ENCODE measurements at places on chromosomes 1 and 21.

- no peak for DNase-seq
Measured at GRCh38 chr21:43869486-43870325, 4.7 kb downstream of the AGPAT3 start.

- DNase-seq, result no peak
Measured at GRCh38 chr1:234588386-234588785, 21.6 kb downstream of the IRF2BP2 start.

DNA sequence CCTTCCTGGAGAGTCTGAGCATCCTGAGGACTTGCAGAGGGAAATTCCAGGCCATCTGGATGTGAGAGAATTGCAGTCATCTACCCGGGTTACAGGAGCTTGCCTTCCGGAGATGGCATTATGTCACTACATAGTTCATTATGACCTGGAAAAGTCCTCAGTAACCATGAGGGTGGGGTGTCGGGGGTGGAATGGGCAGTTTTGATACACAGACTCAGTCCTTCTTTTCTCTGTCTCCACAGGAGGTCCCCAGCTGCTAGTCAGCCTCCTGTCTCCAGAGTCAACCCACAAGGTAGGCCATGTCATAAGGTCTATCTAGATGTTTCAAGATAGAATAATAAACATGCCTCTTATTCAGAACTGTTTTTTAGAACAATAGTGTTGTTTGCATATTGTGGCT lies 268.2 kb upstream of the SGIP1 start:
- DNase-seq, result no peak

DNA sequence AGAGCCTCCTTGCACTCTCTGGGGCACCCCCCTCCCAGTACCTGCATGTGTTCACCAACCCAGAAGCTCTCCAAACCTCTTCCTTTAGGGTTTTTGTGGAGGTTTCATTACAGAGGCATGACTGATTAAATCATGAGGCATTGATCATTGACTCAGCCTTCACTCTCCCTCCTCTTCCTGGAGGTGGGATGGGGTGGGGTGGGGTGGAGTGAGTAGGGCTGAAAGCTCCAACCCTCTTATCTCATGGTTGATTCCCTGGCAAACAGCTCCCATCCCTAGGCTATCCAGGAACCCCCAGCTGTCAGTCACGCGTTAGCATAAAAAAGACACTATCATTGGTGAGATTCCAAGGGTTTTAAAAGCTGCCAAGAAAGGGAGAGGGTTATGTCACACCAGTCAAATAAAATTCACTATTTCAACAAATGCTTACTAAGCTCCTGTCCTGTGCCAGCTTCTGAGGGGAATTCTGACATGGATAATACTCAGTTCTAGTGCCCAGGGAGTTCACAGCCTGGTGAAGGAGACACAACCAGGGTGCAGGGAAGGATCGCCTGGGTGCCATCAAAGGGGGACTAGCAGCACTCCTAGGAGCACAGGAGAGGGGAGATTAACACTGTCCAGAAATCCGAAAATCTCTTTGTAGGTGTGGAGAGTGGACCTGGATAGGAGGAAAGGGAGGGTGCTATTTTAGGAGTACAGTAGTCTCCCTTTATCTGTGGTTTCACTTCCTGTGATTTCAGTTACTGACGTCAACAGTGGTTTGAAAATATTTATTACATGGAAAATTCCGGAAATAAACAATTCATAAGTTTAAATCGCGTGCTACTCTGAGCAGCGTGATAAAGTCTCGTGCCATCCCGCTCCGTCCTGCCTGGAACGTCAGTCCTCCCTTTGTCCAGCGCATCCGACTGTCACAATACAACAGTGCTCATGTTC lies 6.8 kb upstream of the IL24 start:
- no peak for DNase-seq

DNA sequence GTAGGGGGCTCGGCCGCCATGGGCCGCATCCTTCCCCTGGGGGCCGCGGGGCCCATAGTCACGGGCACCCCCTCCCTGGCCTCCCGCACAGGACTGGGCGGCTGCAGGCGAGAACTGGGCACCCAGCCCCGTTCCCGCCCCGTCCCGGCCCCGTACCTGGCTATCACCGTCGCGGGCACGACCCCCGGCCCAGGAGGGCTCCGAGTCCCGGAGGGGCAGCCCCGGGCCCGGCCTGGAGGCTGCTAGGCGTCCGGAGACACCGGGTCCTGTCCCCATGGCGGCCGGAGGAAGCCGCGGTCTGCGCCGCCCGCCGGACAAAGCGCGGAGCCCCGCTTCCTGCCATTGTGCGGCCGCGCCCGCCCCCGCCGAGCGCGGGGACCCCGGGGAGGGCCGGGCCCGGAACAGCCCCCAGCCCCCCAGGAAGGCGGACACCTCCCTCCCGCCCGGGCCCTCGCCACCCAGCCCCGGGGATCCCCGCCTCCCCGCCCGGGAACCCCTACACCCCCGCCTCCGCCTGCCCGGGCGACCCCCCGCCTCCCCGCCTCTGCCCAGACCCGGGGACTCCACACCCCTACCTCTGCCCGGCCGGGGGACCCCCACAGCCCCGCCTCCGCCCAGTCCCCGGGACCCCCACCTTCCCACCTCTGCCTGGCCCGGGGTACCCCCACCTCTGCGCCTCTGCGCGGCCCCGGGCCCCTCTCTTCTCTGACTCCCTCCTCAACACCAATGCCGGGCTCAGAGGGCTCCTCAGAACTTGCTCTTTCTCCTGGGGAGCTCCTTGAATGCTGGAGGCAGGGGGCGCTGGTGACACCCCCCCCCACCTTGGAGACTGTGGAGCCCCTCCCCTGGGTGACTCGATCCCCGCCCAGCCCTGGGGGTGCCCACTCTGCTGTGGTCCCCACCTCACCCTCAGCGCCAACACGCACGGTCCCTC lies 6.0 kb downstream of the PLEKHG5 start:
- DNase-seq, result no peak

DNA sequence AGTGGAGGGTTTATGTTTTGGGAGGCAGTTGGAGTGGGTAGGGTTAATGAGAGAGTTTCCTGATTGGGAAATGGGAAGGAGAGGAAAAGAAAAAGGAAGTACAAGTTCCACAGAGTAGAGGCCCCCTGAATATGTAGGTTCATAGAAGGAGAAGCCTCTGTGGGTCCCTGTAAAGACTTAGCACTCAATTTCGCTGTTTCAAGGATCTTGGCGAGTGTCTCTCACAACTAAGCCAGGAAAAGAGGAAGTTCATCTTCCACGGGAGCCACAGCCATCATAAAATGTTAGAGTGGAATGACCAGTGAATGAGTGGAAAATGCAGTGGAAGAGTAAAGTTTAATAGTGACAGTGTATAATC lies 17.4 kb upstream of the DPYD start:
- DNase-seq, result no peak

DNA sequence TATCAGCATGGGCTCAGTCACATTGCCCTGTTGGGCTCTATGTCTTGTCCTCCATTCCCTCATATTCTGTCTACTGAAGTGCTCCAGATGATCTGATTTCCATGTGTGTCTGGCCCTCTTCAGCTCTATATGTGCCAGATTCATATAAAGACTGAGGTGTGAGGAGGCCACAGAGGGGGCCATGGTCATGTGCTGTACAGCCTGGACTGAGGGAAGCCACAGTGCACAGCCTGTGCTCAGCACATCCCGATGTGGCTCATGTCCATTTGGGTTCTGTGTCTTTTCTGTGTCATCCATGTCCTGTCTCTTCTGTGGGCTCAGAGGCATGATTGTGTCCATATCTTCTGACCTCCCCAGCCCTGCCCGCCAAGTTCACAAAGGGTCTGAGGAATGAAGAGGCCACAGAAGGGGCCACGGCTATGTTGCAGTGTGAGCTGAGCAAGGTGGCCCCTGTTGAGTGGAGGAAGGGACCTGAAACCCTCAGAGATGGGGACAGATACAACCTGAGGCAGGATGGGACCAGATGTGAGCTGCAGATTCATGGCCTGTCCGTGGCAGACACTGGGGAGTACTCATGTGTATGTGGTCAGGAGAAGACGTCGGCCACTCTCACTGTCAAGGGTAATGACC lies 97.0 kb downstream of the OBSCN start:
- no peak for DNase-seq

Measured in fibroblast of skin of left biceps (primary cell).